ENCODE measurements at places on chromosomes 12 and 14.

DNA sequence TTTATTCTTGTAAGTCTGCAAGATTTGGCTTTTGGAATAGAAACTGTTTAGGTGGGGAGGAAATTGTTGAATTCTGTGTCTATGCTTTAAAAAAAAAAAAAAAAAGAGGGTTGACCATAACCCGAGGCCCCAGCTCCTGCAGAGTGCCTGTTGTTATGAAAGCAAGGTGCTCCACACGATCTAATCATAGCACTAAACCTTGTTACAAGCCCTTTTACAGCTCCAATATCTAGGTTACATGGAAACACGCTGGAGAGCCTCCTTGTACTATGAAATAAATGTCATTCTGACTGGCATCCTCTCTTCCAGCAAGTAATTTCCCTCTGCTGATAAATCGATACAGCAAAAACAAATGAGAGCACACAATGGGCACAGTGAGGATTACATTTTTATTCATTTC, 303.1 kb upstream of the SOX5 start:
- no peak for DNase-seq

DNA sequence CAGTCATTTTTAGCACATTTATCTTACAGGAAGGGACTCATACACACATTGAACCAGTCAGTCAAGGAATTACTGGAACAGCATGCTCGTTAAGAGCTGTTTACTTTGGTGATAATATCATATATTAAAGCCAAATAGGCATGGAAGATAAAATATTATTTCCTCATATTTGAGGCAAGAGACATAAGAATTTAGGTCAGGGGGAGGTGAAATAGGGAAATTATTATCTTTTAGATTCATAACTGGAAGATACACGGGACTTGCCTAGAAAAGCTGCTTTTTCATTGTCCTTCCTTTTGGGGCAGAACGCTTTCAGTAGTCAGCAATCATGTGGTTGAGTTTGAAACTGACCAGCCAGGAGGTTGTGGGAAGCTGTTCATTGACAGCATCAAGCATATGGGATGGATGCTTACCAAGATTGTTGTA, 72.5 kb downstream of the NTN4 start:
- DNase-seq = no peak

DNA sequence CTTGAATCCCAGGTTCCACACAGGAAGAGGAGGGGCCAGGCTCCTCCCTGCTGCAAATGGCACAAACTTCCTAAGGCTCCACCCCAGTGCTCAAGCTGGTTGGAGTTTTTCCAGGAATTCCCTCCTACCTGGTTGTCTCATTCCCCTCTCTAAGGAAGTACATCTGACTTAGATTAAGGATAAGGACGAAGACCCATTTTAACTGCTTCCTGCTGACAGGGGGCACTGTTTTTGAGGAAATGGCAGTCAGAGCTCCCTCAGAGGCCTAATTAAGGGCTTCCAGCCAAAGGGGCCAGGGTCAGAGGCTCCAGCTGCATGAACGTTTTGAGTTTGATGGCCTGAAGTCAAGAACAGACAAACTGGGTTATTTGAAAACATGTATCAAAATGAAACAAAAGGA, 1084.7 kb downstream of the SLC6A15 start:
- DNase-seq = no peak

GRCh38 chr14:70398706-70399431, 18.0 kb downstream of the SYNJ2BP start:
- no peak for DNase-seq

DNA sequence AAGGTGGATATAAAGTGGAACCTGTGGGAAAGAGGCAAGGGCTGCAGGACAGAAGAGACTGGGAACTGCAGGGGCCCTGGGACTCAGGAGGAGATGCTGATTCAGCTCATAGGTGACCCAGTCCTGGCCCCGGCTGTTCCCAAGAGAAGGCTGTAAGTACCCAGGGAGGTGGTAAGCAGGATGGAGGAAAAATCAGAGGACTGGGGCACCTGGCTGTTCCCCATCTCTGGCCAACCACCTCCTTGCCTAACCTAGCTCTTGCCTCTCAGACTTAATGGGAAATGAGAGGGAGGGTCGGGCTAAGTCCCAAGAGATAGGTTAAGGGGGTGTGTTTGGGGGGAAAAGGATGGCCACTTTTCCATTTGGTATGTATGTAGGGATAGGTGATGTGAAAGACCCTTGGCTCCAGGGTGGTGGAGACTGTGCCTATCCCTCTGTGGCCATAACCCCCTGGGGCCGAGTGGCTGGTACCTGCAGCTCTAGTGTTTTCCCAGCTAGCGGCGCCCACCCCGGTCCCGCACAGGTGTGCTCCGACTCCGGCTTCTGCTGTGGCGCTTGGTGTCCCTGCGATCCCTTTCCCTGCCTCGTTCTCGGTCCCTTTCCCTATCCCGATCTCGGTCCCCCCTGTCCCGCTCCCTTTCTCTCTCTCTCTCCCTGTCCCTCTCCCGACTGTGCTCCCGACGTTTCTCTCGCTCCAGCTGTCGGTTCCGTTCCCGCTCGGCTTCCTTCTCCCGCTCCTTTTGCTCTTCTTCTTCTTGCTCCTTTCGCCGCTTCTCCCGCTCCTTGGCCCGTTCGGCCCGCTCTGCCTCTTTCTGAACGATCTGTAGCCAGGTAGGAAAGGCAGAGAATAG, 1.6 kb upstream of the CDH24 start:
- no peak for DNase-seq

DNA sequence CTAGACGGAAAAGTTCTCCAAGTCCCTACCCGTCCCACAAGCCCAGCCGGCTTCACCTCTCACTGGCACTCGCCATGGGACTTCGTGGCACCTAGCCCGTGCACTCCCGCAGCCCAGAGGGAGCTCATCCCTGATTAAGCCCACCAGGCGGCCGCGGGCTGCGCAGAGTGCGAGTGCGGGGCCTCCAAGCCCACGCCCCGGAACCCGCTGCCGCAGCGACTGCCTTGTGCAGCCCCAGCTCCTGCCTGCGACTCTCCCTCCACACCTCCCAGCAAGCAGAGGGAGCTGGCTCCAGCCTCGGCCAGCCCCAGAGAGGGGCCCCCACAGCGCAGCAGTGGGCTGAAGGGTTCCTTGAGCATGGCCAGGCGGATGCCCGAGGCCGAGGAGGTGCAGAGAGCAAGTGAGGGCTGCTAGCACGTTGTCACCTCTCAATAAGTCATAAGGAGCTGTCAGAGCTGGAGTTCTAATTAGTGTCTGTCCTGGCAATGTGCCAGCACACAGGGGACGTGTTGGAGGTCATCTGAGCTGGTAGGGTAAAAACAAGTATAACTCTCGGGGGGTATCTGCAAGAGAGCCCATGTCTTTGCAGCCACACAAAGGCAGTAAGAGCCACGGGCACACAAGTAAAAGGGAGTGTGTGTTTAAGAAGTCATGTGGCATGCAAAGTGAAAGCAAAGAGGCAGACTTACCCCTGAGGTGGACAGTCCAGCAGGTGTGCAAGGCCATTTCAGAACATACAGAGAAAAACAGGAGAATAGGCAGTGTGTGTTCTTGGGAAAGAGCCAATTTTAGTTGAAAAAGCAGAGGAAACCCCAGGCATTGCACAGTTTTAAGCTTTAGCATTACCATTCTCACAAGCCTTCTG, 27.1 kb upstream of the TMTC2 start:
- no peak for DNase-seq

DNA sequence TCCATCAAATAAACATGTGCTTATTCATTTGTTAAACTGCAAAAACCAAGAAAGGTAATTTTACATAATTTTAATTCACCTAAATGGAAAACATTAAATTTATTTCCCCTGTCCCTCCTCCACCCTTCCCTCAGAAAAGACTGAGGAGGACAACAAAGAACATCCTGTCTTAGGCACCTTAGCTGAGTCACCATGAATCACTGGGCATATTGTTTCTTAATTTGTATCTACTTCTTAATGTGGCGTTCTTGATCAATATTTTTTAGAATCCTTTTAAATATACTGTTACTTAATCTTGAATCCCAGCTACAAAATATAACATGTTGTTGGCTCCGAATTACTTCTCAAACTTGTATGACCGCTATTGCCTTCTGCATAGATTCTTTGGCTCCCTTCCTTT, 23.5 kb downstream of the SIX6 start:
- no peak for DNase-seq

- DNase-seq = no peak
Measured at GRCh38 chr12:50934981-50935807, 17.1 kb upstream of the HIGD1C start.

DNA sequence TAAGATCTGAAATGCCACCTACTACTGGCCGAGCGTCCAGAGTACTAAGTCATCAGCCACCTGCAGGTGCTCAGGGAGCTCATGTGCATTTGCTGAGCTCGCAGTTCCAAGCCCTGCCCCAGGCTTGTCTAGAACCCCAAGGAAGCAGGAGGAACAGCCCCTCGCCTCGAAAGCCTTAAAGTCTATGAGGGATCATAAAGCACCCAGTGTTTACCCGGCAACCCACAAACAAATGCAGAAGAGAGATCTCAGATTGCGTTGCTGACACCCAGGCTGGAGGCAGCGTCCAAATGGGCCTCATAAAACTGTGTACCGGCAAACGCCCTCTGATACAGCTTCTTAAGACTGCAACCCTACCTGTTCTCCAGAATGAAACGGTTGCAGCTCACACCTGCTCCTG, 6.8 kb downstream of the KDM2B start:
- DNase-seq = no peak

- no peak for DNase-seq
Measured at GRCh38 chr14:89264196-89264800, 152.7 kb downstream of the FOXN3 start.

DNA sequence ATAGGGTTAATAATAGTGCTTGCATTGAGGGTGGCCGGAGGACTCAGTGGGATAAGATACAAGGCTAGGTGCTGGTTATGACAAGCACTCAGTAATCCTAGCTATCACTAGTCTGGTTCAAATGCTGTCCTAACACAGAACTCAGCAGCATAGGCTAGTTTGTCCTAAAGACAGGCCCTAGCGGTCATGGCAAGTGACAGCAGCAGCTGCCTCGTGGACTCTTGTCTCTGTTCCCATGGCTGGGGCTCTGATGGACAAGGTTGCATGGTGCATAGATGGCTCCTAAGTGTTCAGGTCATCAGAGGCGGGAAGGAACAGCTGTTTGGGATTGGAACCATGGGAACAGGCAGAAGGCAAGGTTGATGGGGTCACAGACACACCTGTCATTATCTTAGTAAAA, 42.4 kb upstream of the IGF1 start:
- DNase-seq = no peak

DNA sequence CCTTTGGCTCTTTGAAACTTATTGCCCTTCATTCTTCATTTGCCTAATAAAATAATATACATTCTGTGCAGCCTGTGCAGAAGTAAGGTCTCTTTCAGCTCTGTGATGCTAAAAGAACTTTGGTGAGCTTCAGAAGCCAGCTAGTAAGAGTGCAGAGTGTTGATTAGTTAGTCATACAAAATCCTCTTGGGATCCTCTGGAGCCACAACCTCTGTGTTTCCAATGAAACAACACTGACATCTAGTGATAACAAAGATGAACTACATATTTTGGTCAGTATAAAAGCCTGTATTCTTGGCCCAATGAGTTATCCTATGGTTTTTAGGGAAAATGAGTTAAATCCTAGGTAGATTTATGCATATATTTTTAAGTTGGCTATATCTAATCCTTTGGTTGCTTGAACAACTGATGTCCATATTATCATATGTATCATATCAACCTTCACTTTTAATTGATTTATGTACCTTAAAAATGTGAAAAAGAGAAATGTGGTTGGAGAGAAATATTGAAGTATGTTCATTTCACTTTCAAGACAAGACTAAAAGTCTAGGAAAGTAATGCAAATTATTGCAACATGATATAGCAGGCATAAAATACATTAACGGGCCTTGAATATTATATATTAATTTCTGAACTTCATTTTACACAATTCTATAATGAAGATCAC, 158.4 kb downstream of the KLHL28 start:
- no peak for DNase-seq

- no peak for DNase-seq
Measured at GRCh38 chr12:119409043-119409442, 74.5 kb downstream of the CCDC60 start.

DNA sequence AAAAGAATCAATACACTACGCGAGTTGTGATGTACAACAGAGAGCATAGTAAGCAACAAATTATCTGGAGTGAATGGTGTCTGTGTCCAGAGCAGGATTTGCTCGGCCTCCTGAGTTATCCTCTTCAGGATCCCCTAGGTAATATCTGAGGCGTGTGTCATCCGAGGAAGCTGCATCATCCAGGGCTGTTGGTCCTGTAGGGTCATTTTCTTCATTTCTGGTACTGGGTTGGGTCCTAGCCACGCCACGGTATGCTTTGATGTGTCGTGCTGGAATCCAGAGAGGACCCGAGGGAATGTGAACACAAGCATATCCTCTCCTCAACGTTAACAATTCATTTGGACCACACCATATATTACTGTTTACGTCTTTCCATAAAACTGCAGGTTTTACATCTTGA, 19.0 kb upstream of the CLEC4E start:
- no peak for DNase-seq

DNA sequence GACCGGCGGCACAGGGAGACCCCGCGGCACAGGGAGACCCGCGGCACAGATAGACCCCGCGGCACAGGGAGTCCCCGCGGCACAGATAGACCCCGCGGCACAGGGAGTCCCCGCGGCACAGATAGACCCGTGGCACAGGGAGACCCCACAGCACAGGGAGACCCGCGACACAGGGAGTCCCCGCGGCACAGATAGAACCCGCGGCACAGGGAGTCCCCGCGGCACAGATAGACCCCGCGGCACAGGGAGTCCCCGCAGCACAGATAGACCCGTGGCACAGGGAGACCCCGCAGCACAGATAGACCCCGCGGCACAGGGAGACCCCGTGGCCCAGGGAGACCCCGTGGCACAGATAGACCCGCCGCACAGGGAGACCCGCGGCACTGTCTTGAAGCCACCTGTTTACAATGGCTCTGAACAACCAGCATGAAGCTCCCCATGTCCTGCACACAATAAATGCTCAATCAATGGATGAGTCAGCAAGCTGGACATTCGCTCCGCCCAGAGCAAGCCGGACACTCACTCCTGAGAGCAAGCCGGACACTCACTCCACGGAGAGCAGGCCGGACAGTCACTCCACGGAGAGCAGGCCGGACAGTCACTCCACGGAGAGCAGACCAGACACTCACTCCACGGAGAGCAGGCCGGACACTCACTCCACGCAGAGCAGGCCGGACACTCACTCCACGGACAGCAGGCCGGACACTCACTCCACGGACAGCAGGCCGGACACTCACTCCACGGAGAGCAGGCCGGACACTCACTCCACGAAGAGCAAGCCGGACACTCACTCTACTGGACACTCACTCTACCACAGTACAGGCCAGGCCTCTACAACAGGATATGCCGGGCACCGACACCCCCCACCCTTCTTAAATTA, 121.9 kb downstream of the RFLNA start:
- no peak for DNase-seq
